ENCODE measurements at places on chromosomes 12 and 14.
A peak's percentile ranks its signal among the peaks of the same experiment; 100 is the strongest.

- peak; percentile 61 for DNase-seq
Measured at GRCh38 chr12:38921025-38921677, 15.8 kb upstream of the CPNE8 start.

DNA sequence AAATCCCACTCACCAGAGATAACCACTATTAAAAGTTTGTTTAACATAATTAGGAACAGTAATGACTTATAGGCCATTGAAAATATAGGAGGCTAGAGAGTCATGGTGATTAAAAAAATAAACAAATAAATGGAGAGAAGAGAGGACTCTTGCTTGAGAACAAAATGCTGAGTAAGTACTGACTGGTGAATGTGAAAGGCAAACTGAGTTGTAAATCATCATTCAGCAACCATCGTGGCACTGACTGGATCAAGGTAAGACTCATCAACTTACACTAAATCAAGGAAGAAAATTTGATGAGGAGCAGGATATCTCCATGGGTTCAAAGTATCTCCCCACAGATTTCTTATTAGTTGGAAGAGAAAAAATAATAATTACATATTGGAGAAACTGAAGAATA, 14.1 kb upstream of the YBX3 start:
- DNase-seq: no peak

DNA sequence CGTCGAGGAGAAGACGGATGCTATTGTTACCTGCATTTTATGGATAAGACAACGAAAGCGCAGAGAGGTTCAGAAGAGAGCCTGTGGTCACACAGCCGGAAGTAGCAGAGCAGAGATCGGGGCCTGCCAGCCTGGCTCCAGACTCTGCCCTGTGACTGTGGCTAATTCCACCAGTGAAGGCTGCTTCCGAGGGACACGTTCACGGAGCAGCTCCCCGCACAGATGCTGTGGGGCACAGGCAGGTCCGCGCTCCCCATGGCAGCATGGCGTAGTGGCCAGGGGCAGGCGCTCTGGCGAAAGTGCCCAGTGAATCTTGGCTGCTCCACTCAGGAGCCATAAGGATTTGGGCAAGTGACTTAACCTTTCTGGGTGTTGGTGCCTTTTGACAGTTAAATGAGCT, 9.8 kb downstream of the RIMBP2 start:
- DNase-seq: no peak

GRCh38 chr14:93040982-93041381, 74.7 kb downstream of the ITPK1 start:
- no peak for DNase-seq

- DNase-seq: no peak
Measured at GRCh38 chr12:129851296-129851695, 52.5 kb downstream of the TMEM132D start.

Data from adrenal gland (tissue), 19 donors.